Nasal cavity respiratory epithelium epithelial cell of viscerocranial mucosa (primary cell): ENCODE measurements at places on chromosomes 6 and 20. TPM values are rescaled to one million over a fixed set of nuclear protein-coding genes. Genes with fewer than 3 reads are reported as not detected.

The SLC4A11 gene
- total RNA-seq = 4.1 and 5.1 TPM in 2 replicates

The TOX2 gene
- total RNA-seq = under 0.01 and 0.28 TPM in 2 replicates

The MEI4 gene
- total RNA-seq = under 0.01 and 0.07 TPM in 2 replicates

The CCN5 gene
- total RNA-seq = not detected in 2 replicates

The SIRPB2 gene
- total RNA-seq = under 0.01 and 0.21 TPM in 2 replicates

The DEFB124 gene
- total RNA-seq = not detected in 2 replicates

The ACTL10 gene
- total RNA-seq = 1.4 and 1.7 TPM in 2 replicates

The FAM83C gene
- total RNA-seq = 0.93 and 1.7 TPM in 2 replicates

The GPR6 gene
- total RNA-seq = not detected in 2 replicates

The PSORS1C1 gene
- 1.7 and 6.0 TPM in 2 replicates for total RNA-seq
